ENCODE measurements at places on chromosomes 4 and X. TPM values are rescaled to one million over a fixed set of nuclear protein-coding genes. Genes with fewer than 3 reads are reported as not detected.

The FGA gene
- total RNA-seq = 2.8 TPM

DNA sequence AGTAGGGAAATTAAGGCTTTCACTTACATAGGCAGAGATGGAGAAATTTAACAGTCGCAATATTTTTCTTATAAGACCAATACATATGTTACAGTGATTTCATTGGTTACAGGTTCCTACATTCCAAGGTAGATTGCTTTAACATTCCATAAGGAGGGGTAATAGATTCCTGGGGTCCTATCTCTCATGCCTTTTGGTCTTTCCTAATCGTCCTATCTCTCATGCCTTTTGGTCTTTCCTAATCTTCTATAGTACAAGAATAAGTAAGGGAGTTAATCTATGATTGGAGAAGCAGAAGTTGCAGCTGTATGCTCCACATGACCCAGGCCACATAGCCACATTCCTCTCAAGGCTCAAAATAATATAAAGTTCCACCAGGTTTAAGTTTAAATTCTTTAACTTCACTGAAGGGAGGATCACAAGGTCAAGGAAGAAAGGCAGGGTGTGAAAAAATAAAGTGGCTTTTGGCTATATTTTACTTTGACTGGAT, 285.0 kb upstream of the BOD1L1 start:
- DNase-seq = no peak

GRCh38 chr4:59200992-59201391, 1999.1 kb upstream of the ADGRL3 start:
- no peak for DNase-seq

The POU3F4 gene
- not detected for total RNA-seq

DNA sequence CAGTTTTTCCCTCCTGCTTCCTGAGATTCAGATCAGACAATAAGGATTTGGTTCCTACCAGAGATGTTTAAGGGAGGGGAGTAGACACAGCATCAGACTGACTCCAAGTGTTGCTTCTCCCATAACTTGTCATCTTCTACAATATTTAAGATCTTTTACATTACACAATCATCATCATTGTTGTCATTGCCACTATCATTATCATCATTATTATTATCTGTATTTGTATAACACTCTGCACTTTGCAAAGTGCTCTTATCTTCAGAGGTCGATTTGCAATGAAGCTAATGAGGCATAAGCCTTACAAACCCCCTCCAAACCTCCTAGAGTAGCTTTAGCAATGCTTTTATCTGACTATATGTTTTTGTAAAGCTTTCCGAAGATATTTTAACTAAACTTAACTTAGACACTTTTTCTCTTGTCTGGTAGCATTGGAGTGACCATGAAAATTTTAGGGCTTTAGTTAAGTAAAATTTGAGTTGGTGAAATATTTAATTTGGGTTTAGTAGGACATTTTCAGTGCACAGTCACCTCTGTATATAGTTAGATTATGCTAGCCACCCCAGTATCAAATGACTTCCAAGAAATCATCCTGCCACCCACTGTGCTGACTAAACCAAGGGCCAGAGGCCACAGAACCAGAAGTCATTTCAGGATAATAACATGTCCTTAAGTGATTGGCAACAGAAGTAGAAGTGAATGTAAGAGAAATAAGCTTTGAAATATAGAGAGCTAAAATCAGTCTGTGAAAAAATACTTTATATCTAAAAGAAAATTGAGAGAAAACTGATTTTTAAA, 124.2 kb upstream of the NRK start:
- no peak for DNase-seq

The RTL3 gene
- 0.23 TPM for total RNA-seq

GRCh38 chrX:67328476-67328875, 215.3 kb upstream of the AR start:
- no peak for DNase-seq

GRCh38 chr4:140499391-140499790, 1.3 kb upstream of the MGAT4D start:
- no peak for DNase-seq

Data from GM12878 (cell line).